MV-4-11 (cell line): ENCODE measurements at places on chromosomes 1 and 21.

- no peak for DNase-seq
Measured at GRCh38 chr1:77139389-77139788, 79.8 kb downstream of the PIGK start.

- DNase-seq: no peak
Measured at GRCh38 chr1:233224311-233224710, 71.2 kb downstream of the PCNX2 start.

GRCh38 chr1:100875228-100875627 lies 19.4 kb downstream of the EXTL2 start:
- no peak for DNase-seq

DNA sequence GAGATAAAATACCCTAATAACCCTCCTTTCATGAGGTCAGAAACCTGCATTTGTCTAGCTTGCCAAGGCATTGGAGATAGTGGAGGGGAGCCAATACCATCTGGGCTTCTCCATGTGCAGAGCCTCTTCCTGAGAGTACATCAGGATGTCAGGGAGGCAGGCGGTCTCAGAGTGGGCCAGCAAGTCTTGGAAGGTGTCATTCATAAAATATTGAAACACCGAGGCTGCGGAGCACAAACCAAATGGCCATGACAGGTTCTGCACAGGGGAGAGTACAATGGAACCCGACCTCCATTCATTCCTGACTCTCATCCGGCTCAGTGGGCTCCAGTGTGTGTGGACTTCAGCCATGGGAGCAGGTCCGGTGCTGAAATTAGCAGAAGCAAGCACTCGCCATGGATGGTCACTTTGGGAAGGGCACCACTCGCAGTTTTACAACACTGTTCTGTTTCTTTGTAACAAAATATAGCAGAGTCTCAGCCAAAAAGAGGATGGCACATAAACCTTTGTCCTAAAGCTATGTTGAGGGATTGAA lies 446.6 kb downstream of the SIPA1L2 start:
- DNase-seq: no peak

DNA sequence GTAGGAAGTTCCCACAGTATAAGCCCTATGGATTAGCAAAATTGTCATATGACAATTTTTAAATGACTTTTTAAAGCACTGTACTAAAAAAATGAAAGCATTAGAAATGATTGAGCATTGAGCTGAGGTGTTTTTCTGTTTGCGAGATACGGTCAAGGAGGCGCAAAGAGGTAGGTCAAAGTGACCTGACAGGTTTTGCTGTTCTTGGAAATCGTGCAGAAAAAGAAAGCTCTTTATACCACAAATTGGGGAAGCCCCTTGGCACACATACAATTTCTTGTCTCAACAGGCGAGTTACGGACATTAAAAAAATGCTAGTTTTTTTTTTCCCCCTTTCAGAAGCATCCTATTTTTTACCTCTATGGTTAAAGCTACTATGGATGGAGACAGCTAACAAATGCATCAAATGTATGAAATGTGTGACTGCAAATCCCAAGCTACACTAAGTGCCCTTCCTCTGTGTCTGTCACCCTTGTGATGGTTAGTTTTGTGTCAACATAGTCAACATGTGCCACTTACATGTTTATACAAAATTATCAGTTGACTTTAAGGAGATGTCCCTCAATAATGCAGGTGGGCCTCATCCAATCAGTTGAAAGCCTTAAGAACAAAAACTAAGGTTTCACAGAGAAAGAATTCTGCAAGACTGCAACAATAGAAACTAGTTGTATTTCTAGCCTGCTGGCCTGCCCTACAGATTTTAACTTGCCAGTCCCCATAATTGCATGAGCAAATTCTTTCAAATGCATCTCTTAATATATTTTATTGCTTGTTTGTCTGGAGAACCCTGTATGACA lies 29.3 kb downstream of the CRYZ start:
- DNase-seq: no peak

DNA sequence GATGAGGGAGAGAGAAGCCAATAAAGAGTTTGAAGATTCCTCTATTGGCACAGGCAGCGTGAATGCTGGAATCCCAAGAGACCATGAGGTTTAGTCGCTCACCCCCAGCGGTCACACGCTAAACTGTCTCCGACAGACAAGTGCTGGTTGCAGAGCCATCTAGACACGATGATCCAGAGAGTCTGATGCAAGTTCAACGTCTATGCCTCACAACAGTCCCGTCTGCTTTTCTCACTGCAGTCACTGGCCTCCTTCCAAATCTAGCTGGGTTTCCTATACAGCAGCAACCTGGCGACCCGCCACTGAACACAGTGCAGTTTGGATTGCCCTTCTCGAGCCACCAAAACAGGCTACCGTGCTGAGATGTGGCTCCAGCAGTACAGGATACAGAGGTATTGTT lies 98.6 kb upstream of the KRTAP19-8 start:
- DNase-seq: peak; percentile 67

DNA sequence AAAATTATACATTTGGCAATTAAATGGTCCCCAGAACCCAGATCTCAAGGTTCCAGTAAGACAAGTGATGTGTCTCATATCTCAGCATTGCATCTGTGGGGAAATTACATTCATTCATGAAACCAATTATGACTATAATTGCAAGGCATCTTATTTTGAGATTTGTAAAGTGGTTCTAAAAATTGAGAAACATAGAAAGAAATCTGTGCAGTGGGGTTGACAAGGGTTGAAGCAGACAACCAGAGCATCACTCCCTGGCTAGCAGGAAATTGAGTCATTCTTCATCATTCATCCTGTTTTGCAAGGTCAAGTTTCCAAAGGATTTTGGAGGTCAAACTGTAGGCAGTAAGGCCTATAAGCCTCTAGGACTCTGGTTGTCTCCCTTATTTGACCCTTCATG lies 25.1 kb upstream of the MROH9 start:
- no peak for DNase-seq

DNA sequence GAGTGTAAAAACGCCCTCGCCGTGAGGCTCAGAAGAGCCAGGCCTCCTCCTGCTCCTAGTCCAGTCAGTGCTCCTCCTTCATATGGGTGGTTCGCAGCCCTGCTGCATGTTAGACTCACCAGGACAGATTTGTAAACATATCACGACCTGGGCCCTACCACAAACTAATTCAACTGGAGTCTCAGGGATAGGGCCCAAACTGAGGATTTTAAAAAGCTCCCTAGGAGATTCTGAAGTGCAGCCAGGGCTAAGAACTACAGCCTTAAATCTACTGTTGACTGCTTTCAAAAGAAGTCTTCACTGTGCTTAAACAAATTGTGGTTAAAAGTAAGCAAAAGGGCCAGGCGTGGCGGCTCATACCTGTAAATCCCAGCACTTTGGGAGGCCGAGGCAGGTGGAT lies 57.0 kb downstream of the CAMTA1 start:
- DNase-seq: no peak

DNA sequence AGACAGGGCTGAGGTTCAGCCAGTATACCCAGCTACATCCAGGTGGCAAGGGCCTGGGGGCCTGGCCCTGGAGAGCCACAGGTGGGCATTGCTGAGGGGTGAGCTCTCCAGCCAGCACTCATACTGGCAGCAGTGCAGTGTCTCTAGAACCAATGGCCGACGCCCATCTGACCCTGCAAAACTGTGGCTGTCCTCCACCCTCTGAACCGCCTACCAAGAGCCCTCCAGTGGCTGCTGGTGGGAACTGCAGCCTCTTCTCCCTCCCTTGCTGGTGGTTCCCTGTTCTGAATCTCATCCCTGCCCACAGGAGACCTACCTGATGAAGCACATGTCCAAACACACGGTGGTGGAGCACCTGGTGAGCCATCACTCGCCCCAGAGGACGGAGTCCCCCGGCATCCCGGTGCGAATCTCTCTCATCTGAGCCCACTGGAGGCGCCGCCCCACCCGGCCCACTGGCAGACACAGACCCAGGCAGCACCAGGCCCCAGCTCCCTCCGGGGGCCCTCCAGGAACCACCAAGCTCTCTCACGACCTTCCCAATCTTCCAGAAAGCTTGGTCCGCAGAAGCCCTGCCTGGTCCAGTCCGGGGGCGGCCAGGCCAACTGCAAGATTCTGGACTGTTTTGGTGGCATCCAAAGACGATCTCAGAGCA lies 22.1 kb downstream of the A3GALT2 start:
- peak; percentile 58 for DNase-seq

DNA sequence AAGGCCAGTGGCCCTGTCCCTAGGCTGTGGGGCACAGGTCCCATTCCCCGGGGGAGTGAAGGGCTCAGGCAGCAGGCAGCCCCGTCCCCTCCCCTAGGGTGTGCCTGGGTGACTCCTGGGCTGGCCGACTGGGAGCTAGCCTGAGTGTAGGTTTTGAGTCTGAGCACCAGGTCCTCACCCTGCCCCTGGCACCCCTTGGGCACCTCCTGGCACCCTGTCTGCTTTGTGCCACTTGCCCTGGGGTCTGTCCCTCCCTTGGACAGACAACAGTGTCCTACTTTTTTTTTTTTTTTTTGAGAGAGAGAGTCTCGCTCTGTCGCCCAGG lies 24.2 kb downstream of the RRP1 start:
- DNase-seq: no peak

GRCh38 chr21:18289876-18290275 lies 45.2 kb downstream of the CHODL start:
- no peak for DNase-seq

DNA sequence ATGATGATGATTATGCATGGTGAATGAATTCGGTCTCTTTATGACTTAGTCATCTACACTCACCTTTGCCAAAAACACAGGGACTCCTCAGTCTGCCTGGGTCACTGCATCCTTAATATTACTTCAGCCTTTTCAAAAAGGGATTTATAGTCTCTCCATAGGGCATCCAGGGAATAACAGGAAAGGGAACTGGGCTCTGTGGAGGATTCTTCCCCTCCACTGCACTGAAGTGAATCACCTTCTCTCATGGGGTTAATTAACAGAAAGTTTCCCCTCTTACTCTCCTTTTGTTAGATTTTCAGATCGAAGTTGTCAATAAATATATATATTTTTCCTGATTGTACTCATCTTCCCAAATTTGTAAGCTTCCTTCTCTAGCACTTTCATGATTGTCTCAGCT lies at the start of gene OR6K3:
Gene OR6K3 (minus strand): TSS at position 101 of the 400 bp plus-strand sequence. CDS start 2,605 bp downstream, outside the sequence.
- no peak for DNase-seq

- DNase-seq: no peak
Measured at GRCh38 chr21:38989745-38990423, 184.2 kb downstream of the ETS2 start.

DNA sequence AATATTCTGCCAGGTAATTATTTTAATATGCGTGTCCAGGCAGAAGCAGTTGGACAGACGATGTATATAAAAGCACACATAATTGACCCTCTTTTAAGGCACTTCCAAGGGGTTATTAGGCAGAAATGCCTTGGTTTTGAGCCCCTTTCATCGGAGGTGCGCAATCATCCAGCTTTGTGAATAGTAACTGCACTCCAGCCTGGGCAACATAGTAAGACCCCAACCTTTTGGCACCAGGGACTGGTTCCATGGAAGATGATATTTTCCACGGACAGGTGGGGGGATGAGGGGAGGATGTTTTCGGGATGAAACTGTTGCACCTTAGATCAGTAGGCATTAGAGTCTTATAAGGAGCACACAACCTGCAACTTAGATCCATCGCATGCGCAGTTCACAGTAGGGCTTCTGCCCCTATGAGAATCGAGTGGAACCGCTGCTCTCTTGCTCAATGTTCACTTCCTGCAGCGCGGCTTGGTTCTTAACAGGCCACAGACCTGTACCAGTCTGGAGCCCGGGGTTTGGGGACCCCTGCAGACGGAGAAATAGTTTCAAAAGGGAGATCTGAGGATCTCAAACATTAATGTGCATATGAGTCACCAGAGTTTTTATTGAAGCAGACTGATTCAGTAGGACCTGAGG lies 1.8 kb upstream of the MCOLN2 start:
- peak; percentile 85 for DNase-seq

DNA sequence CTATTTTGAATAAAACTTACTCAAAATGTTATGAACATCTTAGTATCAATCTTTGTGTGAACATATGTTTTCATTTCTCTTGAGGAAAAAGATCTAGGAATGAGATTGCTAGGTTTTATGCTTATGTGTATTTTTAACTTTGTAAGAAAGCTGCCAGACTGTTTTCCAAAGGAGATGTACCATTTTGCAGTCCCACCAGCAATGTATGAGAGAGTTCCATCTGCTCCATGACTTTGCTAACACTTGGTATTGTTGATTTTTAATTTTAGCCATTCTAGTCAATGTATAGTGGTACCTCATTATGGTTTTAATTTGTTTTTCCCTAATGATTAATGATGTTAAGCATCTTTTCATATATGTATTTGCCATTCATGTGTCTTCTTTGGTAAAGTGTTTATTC lies 132.5 kb downstream of the ZMYM4 start:
- no peak for DNase-seq

- no peak for DNase-seq
Measured at GRCh38 chr1:30761381-30762151, 4.0 kb upstream of the LAPTM5 start.

DNA sequence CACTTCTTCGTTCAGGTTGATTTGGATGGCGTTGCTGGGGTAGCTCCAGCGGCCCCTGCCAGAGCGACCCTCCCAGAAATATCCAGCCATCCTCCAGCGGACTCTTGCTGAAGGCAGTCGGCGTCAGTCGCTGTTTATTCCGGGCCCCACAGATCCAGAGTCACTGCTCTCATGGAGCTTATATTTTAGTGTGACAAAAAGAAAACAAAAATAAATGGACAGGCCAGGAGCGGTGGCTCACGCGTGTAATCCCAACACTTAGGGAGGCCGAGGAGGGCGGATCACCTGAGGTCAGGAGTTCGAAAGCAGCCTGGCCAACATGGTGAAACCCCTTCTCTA lies 791 bp upstream of the CFAP298 start:
- no peak for DNase-seq

DNA sequence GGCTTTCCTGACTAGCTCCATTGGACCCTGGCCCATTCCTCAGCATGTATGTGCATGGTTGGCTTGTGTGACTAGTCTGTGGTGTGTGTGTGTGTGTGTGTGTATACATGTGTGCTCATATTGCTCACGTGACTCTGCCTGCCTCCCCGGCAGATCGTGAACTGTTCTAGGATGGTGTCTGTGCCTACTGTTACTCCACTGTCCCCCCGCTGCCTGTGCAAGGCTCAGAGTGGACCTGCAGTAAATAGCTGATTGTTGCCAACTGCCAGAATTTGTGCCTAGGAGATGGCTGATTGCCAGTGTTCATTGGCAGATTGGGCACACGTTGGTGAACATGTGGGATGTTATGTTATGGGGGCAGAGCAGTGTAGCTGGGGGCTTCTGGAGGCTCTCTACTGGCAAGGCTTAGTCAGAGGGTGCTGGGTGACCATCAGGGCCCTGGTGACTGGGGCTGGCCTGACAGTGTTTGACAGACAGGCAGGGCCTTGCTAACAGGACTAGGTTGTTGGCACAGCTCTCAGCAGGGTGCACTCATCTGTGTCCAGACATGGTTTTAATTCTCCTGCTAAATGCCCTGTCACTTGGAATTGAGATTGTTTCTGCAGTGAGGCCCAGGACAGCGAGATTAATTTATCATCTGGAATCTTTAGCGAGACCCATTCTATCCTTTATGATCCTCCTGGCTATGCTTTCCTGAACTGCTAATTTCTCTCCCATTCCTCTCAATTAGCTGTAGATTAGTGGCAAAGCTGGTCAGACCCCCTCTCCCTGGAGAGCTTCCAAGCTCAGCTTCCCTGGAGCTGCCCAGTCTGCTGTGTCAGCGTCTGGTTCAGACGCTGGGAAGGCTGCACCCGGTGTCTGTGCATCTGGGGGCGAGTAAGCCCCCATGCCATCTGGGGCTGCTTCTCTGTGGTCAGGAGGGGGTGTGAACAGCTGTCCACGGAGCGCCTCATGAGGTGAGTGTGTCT lies 20.8 kb downstream of the SLC6A17 start:
- DNase-seq: no peak

- DNase-seq: peak; percentile 77
Measured at GRCh38 chr21:44391345-44392091, 38.1 kb downstream of the TRPM2 start.
